ENCODE measurements at places on chromosomes 2 and 18.

DNA sequence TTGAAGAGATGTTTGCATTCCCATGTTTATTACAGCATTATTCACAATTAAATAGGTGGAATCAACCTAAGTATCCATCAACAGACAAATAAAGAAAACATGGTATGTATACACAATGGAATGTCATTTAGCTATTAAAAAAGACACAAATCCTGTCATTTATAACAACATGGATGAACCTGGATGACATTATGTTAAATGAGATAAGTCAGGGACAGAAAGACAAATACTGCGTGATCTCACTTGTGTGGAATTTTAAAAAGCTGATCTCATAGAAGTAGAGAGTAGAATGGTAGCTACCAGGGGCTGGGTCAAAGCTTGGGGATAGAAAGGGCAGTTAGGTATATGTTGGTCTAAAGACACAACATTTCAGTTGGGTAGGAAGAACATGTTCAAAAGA is 376.3 kb downstream of the EPHA4 start:
- no peak for DNase-seq

DNA sequence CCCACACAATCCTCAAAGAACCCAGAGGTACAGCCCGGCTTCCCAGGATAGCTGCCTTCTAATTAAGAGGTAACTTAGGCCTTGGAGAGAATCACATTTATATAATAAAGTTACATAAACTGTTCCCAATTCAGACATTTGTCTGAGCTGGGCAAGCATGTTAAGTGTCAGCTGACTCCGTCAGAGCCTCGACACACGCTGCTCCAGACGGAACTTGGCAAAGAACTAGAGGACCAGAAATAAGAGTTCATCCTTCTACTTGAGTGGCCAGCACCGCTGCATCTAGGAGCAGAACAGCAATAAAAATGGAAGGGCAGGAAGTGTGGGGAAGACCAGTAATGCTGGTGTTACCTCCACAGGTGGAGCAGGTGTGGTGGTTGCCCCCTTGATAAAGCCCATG is 80.5 kb downstream of the MYO5B start:
- DNase-seq, result no peak

DNA sequence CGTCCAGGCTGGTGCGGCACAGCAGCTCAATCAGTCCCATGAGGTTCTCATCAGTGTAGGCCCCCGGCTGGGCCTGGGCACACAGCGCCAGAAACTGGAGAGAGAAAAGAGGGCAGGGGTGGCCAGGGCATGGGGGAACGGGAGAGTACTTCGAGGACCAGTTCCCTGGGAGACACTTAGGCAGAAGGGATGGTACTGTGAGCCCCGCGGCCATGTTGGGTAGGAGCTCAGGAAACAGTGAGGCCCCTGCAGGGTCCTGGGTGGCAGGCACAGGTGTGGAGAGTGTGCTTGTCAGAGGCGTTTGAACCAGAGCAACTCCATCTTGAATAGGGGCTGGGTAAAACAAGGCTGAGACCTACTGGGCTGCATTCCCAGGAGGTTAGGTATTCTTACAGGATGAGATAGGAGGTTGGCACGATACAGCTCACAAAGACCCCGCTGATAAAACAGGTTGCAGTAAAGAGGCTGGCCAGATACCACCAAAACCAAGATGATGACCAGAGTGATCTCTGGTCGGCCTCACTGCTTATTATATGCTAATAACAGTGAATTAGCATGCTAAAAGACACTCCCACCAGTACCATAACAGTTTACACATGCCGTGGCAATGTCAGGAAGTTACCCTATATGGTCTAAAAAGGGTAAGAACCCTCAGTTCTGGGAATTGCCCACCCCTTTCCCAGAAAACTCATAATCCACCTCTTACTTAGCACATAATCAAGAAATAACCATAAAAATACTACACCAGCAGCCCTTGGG is 51.9 kb upstream of the SEMA4C start:
- no peak for DNase-seq

GRCh38 chr2:176093145-176093897 is 800 bp downstream of the HOXD13 start:
- DNase-seq, result no peak

- DNase-seq, result no peak
Observed at GRCh38 chr2:69725706-69726360, 16.1 kb upstream of the ANXA4 start.

- DNase-seq, result no peak
Observed at GRCh38 chr2:20796374-20796791, 26.5 kb downstream of the LDAH start.

GRCh38 chr2:70964596-70965386 is 13.6 kb upstream of the ANKRD53 start:
- peak; percentile 75 for DNase-seq

GRCh38 chr2:15120631-15121030 is 440.5 kb downstream of the NBAS start:
- DNase-seq, result no peak

GRCh38 chr2:170086751-170087412 is 91.1 kb upstream of the MYO3B start:
- DNase-seq, result no peak

GRCh38 chr2:138023976-138024375 is 59.7 kb downstream of the HNMT start:
- no peak for DNase-seq

DNA sequence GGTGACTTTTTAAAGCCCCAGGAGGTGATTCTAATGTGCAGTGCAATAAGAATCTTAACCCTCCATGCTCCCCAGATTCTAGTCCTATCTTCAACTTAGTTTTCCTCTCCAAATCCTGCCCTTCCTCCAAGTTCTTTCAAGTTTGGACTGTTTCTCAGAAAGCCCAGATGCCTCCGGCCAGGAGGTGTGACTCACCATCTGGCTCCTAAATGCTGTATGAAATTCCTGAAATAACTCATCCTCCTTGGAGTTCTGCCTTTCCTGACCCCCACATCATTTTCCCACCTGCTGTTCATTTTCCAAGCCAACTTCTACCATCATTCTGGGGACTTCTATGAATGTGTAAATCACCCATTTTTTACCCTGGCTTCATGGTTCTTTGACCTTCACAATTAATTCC is 118.2 kb upstream of the NOL4 start:
- no peak for DNase-seq

GRCh38 chr18:27614951-27615844 is 430.1 kb upstream of the CHST9 start:
- no peak for DNase-seq

DNA sequence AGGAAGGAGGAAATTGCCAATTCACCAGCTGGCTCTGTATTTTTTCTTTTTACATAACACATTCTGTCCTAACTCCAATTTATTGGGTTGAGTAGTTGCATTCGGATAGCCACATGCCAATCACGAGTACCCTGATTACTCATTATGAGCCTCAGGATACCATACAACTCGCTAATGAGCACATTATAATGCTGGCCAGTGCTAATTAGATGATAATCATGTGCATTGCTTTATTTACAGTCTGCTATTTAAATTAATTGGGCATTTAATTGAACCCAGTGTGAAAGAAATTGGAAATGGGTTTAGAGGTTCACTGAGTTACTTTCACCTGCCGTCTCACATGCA is 15.2 kb downstream of the G6PC2 start:
- no peak for DNase-seq

DNA sequence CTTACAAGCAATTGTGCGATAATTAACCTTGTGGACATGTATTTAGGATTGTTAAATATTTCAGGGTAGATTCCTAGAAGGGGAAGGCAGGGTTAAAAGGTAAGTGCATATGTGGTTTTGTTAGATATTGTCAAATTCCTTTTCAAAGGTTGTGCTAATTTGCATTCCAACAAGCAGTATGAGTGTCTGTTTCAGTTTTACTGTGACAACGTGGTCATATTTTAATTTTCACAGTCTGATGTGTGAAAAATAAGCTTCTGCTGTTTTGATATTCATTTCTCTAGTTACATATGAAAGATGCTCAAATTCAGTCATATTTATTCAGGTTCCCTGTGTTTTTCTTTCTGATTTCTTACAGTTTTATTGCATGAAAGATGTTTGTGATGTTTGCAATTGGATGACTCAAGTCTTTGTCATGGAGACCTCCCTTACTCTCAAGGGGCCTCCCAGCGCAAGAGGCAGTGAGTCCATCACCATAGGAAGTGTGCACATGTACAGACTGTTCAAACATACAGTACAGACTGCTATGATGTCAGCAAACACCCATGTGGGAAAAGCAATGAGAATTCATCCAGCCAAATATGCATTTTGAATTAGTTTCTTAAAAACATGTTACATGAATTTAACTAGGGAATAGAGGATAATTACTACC is 310.8 kb downstream of the GALR1 start:
- DNase-seq, result no peak

DNA sequence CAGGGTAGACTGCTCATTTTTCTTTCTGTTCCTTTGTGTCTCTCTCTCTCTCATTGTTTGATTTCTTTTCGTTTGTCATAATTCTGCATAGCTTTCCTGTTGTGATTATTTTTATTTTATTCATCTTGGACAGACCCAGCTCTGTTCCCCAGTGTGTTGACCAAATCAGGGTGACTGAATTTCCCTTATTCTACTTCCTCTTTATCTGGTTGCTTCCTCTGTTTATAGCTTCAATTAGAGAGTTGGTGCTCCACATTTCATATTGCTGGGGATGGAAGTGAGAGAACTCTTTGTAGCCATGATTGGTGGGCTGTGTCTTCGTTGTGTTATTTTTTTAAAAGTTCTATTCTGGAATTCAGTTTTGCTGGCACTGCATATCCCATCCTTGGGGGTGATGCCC is 19.1 kb downstream of the PROKR1 start:
- DNase-seq, result no peak

- DNase-seq, result no peak
Observed at GRCh38 chr2:47086054-47086471, 69.0 kb downstream of the STPG4 start.

DNA sequence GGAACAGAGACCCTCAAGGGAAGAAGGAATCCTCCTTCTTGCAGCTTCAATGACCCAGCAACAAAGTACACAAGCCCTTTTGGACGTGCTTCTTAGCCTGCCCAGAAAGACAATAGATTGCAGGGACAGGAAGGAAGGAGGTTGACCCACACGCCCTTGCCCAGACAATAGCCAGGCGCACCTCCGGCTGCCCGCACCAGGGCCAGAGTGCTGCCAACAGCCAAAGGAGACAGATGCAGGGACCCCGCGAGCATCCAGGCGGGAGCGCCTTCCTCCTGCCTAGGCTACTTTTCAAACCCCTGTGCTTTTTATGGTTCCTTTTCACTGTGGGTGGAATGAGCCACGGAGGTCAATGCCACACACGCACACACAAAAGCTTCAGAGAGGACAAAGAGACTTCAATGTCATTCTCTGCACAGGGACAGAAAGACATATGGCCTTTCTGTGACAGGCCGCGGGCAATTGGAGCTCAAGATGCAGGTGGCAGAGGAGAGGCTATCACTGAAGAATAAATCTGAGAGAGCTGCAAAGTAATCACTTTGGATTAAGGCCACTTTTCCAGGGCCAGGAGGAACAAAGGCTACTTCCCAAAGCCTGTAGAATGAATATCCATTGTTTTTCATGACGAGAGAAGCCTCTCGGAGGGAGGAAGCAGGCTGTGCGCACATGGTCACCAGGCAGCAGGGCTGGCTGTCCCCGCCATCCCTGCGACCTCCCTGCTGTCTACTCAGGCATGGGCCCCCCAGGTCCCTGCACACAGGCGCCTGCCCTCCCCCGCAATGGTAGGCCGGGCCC is 300.6 kb downstream of the EIPR1 start:
- no peak for DNase-seq

GRCh38 chr2:9554921-9555296 is 721 bp downstream of the ADAM17 start:
- DNase-seq, result no peak

DNA sequence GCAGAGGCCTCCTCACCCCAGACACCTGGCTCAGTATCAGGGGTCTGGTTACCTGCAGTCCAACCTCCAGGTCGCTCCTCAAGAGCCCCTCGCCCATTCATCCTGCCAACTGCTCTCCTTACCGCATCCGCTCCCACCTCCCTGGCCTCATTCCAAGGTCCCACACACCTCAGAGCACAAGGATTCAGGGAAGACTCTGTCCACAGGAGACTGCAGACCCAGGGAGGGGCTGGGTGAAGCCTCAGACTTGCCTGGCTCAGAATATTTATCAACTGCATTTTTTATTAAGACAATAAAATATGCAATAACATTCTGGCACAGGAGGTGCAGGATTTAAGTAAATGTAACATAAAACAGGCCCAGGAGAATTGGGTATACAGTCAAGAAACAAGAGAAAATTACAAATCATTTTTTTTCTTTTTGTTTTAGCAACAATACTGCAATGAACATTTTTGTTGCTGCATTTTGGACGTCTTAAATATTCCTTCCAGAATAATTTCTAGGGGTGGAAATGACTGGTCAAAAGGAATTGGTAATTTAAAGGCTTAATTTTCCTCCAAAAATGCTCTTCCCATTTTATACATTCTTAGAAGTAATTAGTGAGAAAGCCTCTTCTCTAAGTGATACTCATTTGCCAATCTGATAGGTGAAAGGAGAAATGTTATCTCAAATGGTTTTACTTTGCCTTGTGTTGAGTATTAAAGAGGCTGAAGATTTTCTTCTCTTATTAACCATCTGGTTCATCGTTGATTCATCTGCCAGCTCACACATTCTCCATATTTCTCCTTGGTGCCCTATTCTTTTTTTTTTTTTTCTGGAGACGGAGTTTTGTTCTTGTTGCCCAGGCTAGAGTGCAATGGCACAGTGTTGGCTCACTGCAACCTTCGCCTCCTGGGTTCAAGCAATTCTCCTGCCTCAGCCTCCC is 42.5 kb downstream of the TEX44 start:
- no peak for DNase-seq

GRCh38 chr2:212177724-212178123 is 360.9 kb downstream of the ERBB4 start:
- no peak for DNase-seq

DNA sequence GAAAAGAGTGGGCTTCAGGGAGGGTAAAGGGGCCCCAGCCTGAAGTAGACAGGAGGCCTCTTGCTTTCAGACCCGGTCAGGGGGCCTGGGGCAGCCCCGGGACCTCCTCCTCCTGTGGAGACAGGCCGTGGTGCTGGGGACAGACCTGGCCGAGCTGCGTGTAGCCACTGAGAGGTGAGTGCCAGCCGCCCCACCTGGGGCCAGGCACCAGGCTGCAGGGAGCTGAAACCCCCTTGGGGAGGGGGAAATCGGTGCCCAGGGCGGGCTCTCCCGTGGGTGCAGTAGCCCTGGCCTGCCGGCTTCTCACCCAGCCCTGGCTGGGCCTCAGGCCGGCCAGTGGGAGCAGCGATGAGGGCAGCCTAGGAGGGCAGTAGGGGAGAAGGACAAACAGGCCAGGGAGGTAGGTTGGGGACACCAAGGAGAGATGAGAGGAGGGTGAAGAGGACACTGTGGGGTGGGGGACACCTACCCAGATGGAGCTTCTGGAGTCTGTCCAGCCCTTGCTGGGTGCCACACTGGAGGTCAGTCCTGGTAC is 24.0 kb downstream of the CROCC2 start:
- DNase-seq, result no peak
